ENCODE measurements at places on chromosomes 3 and 15. TPM values are rescaled to one million over a fixed set of nuclear protein-coding genes. Genes with fewer than 3 reads are reported as not detected.

- no peak for DNase-seq
Measured at GRCh38 chr3:153163756-153164550, 1.9 kb downstream of the RAP2B start.

DNA sequence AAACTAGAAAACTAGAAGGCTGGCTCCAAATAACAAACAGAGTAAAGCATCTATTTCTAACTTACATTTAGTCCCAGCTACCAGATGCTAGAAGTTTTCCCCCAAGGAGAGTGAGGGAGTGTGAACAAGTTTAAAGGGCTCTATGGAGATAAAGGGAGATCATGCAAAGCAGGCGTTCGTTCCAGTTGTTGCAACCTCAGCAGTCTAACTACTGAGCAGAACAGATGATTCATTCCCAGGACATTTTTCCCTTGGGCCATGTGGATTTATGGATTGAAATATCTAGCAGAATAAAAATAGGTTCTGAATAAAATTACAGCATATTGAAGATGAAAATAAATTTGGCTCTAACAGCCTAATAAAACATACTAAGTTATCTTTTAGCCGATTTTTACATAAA is 154.8 kb upstream of the TTC14 start:
- DNase-seq, result no peak

DNA sequence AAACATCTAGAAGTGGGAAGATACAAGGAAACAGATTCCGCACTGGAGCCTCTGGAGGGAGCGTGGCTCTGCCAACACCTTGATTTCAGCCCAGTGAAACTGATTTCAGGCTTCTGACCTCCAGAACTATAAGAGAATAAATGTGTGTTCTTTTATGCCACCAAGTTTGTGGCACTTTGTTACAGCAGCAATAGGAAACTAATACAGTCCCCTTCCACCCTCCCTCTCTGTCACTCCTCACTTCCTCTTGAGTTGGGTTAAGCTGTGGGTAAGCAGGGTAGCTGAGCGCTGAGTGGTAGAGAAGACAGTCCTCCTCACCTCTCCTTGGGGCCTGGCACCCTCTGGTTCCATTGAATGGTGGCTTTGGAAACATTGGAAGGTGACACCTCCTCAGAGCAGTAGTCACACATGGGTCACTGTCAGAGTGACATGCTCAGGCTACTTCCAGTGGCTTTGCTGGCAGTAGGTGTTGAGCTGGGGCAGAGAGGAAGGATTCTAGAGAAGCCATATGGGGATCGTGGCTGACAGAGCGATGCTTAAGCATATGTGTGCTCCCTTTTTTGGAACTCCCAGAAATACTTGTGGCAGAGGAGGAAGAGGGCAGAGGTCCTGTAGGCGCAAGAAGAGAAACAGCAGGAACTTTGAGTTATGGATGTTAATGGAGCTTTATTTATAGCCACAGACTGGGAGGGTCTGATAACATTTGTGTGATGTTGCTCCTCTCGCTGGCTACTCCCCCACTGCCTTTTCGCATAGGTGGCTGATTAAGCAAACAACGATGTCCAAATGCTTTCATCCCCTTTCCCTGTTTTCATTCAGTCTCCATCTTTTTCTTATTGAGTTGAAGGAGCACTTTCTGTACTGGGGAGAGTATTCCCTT is 14.8 kb upstream of the HCN4 start:
- DNase-seq, result no peak

The TMCO5A gene
- total RNA-seq, result not detected

DNA sequence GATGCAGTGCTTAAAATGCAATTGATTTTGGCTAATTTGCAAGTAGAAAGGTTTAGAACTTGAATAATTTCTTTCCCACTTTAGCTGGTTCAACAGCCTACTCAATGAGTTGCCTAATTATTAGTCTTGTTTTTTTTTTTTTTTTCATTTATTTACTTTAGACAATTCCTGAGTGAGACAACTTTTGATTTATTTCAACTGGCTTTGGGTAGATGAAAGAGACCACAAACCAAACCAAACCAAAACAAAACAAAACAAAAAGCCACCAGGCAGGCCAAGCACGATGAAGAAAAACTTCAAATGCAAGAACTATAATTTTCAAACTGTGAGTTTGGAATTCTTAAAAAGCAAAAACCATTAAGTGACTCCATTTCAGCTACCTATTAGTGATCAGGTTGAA is 469.9 kb downstream of the GBE1 start:
- no peak for DNase-seq

- no peak for DNase-seq
Measured at GRCh38 chr15:101391981-101392640, 97.1 kb upstream of the SNRPA1 start.

- no peak for DNase-seq
Measured at GRCh38 chr3:186180151-186180550, 71.3 kb upstream of the ETV5 start.

The MYL3 gene
- not detected for total RNA-seq

The C3orf49 gene
- not detected for total RNA-seq

DNA sequence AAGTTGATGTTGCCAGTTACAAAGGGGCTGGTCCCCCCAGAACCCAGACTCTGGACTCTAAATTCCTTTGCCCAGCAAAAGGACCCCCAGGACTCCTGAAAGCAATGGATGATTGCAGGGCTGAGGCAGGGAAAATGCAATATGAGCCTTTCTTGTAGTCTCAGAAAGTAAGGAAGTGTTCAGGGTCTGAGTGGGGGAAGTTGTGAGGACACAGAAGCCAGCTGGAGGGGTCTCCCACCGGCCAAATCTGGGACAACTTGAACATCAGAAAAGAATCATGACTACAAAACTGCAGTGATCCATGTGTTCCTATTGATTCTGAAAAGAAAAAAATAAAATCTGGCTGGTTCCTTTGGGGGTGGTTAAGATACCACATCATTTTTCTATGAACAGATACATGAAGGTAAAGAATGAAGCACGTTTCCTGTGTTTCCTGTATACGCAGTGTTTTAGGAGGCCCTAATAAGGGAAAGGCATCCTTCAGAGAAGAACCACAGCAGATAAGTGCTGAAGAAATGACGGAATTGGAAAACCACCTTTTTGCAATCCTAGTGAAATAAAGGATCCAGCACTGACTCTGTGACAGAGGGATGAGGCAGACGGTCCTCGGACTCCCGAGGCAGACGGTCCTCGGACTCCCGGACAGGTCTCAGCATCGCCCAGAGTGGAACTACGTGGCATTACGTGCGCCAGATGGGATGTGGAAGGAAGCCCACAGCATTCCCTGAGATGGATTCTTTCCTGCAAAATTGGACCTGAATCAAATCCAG is 22.2 kb upstream of the GRIP2 start:
- no peak for DNase-seq

The TEX9 gene
- total RNA-seq, result 1.2 TPM

- no peak for DNase-seq
Measured at GRCh38 chr15:57330619-57331340, 45.5 kb upstream of the CGNL1 start.

The EPB42 gene
- total RNA-seq, result not detected

DNA sequence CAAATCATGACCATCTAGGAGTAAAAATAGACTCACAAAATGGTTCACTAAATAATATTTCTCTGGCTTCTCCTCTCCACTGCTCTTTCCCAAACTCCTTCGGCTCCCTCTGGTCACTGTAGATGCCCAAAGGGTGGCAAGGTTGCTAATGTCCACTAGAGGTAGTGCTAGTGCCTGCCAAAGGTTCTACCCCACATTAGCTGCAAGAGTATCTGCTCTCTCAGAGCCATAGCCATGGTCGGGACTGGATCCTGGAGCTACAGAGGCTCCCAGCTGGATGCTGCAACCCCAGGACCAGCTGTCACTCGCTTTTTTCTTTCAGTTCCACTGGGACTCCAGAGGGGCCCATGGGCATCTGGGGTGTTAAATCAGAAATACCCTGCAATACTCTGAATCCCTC is 8.5 kb downstream of the HTR3D start:
- DNase-seq, result no peak

GRCh38 chr3:139302084-139302800 is 41.6 kb upstream of the MRPS22 start:
- DNase-seq, result peak; percentile 66

DNA sequence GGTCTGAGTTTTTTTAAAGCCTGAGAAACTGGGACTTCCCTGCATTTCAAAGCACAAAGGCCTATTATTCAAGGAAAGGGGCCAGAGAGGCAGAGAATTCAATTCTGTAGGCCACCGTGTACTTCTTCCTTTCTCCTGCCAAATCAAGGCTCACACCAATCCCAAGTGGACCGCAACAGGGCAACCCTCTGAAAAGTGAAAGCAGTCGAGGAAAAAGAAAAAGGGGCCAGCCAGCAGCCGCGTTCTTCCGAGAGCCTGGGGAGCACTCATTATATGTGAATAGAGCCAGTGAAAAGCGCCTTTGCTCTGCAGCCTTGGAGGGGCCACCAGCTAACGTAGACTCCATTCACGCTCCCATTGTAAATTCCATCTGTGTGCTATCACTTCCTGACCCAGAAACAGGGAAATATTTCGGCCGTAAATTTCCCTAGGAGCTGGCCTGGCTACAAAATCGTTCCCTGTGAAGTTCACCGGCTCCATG is 45.9 kb upstream of the THUMPD3 start:
- DNase-seq, result peak; percentile 17

DNA sequence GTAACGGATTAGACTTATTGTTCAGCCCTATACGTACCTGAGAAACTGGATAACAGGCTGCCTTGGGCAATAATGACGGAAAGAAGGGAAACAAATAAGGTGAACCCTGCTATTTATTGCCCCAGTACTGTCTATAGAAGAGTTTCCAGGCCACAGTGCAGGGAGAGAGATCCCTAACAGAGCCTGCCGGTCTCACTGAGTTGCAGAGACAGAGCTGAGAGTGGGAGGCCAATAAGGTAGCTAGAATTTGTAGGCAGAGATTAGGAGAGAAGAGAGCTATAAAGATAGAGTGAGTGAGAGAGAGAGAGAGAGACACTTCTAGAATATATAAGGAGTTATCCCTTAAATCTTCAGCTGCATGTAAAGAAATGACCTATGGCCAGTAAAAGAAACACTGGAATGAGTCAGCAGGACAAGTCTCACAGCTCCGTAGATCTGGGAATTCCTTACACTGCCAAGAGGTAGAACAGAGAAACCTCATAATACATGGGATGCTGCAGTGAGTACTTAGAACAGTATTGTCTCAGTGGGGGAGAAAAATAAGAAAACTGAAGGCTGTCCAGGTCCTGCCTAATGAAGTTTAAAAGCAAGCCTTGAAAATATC is 51.8 kb downstream of the ST3GAL6 start:
- no peak for DNase-seq

The GRIP2 gene
- not detected for total RNA-seq

GRCh38 chr15:96162322-96162721 is 168.2 kb upstream of the NR2F2 start:
- no peak for DNase-seq

- no peak for DNase-seq
Measured at GRCh38 chr3:141933421-141934300, 57.2 kb downstream of the ATP1B3 start.

The LRRC34 gene
- 2.4 TPM for total RNA-seq

The GMNC gene
- not detected for total RNA-seq

GRCh38 chr3:61227799-61228198 is 23.5 kb downstream of the FHIT start:
- DNase-seq, result no peak

DNA sequence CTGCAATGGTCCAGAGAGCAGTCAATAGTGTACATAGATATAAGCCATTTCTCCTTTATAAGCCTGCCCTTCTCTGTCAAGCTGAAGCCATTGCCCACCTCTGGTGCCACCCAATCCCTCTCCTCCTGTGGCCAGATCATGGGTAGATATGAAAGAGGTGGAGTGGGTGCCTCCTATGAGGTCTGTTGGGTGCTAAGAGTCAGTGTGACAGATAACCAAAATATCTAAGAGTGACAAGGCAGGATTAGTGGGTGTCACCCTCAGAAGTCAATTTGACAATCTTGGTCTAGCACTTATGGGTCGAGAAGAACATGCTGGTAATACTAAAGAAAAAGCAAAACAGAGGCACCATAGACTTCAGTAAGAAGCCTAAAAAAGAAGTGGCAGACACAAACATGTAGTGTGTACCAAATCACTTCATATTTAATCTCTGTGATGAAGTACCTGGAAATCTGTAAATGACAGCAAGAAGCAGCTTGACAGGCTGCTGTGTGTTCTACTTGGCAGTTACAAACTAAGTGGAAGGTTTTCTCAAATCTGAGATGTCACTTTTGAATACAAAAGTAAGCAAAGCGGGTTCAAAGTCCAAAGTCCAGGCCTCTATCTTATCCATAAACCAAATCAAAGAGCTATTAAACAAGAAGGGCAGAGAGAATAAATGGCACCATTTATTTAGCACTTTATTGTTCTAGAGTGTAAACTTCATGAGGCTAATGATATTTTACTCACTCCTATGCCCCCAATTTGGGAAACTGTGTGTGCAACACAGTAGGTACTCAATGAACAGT is 118.9 kb upstream of the EOMES start:
- no peak for DNase-seq

GRCh38 chr3:105933871-105934270 is 65.1 kb upstream of the CBLB start:
- no peak for DNase-seq

DNA sequence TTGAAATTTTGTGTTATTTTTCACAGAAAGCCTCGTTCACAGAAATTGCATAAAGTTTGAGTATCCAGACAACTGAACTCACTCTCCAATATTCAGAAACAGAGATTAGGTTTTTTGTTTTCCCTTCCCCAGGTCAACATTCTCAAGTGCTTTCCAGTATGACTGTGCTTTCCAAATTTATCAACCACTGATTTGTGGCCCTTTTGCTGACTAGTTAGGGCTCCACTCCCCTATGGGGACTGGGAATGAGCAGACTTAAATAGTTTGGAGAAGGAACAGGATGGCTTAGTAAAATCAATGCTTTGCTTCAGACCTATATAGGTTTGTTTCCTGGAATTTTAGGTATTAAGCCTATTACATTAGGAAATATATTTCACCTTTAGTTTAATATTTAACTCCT is 38.2 kb upstream of the NAALADL2 start:
- DNase-seq, result no peak

- no peak for DNase-seq
Measured at GRCh38 chr3:58429657-58430056, 4.0 kb downstream of the PDHB start.

DNA sequence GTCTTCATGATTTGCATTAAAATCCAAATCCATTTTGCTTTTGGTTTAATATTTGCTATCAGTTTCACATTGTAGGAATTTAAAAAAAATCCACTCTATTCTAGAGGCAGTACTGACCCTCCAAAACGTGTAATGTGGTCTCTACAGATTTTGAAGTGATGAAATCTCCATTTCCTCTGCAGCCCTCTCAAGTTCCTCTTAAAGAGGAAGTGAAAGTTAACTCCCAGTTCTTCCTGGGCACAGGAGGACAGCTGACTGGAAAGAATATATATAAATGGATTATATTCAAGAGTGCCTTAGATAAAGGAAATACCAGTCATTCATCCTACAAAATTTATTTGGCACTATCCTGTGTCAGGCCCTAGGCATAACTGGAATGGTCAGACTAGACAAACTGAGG is 83.5 kb upstream of the PLCL2 start:
- DNase-seq, result no peak

The ANKRD63 gene
- total RNA-seq, result not detected

GRCh38 chr3:137764563-137765309 is 621 bp downstream of the SOX14 start:
- no peak for DNase-seq

Data from pulmonary artery endothelial cell (primary cell).